Kidney (tissue), 22 donors: ENCODE measurements at places on chromosomes 1 and 21. TPM values are rescaled to one million over a fixed set of nuclear protein-coding genes. Genes with fewer than 3 reads are reported as not detected.

The TAS1R3 gene
- 0.15 TPM for polyA plus RNA-seq

The NMNAT2 gene
- 0.17 TPM for polyA plus RNA-seq

The CFAP107 gene
- not detected for polyA plus RNA-seq

The SLAMF7 gene
- 0.65 TPM for polyA plus RNA-seq

The ACTRT2 gene
- not detected for polyA plus RNA-seq

The SYCP1 gene
- polyA plus RNA-seq: not detected

The BARHL2 gene
- polyA plus RNA-seq: not detected

The POU3F1 gene
- not detected for polyA plus RNA-seq

The APOBEC4 gene
- not detected for polyA plus RNA-seq

The BNIPL gene
- polyA plus RNA-seq: 3.1 TPM

The GSTM1 gene
- 61.2 TPM for polyA plus RNA-seq

The ATXN7L2 gene
- polyA plus RNA-seq: 5.7 TPM

The FBXO28 gene
- 8.8 TPM for polyA plus RNA-seq

The HSD11B1 gene
- polyA plus RNA-seq: 5.5 TPM

The BATF3 gene
- polyA plus RNA-seq: 3.3 TPM

The ITSN1 gene
- 8.1 TPM for polyA plus RNA-seq

The TSACC gene
- polyA plus RNA-seq: 1.1 TPM

The CRYAA gene
- 28.6 TPM for polyA plus RNA-seq

The RC3H1 gene
- 2.5 TPM for polyA plus RNA-seq

The PDZK1 gene
- polyA plus RNA-seq: 659 TPM

The ENAH gene
- 6.2 TPM for polyA plus RNA-seq

The PRRX1 gene
- 0.67 TPM for polyA plus RNA-seq

The BLACAT1 gene
- 0.37 TPM for polyA plus RNA-seq

The DNAJC8 gene
- 110 TPM for polyA plus RNA-seq

The ANGPTL3 gene
- 19.2 TPM for polyA plus RNA-seq

The LCE5A gene
- polyA plus RNA-seq: not detected

The WNT2B gene
- polyA plus RNA-seq: 0.75 TPM

The NCAM2 gene
- polyA plus RNA-seq: 0.13 TPM

The ZMYND12 gene
- polyA plus RNA-seq: 17.7 TPM

The TDRD5 gene
- polyA plus RNA-seq: 1.5 TPM

The RGS5 gene
- polyA plus RNA-seq: 60.5 TPM

The ANKRD34A gene
- 0.37 TPM for polyA plus RNA-seq

The HMCN1 gene
- polyA plus RNA-seq: 0.97 TPM

The SPRR2A gene
- polyA plus RNA-seq: not detected

The IVL gene
- not detected for polyA plus RNA-seq

The JAK1 gene
- polyA plus RNA-seq: 33.6 TPM

The LCE2A gene
- not detected for polyA plus RNA-seq

The IRF2BP2 gene
- polyA plus RNA-seq: 53.8 TPM

The AGTRAP gene
- polyA plus RNA-seq: 140 TPM

The FAM167B gene
- 84.8 TPM for polyA plus RNA-seq

The CDKN2C gene
- polyA plus RNA-seq: 16.6 TPM

The DNAJC6 gene
- 2.9 TPM for polyA plus RNA-seq

The CYP4A11 gene
- polyA plus RNA-seq: 384 TPM

The TTC39A gene
- 31.4 TPM for polyA plus RNA-seq

The DMBX1 gene
- polyA plus RNA-seq: not detected

The LEFTY2 gene
- 0.28 TPM for polyA plus RNA-seq
